Psoas muscle (tissue), 8 donors: ENCODE measurements at places on chromosomes 3 and 15. TPM values are rescaled to one million over a fixed set of nuclear protein-coding genes. Genes with fewer than 3 reads are reported as not detected.

The MYH15 gene
- 0.30 TPM for total RNA-seq

GRCh38 chr15:101538996-101539395, 49.5 kb upstream of the PCSK6 start:
- H3K4me1 ChIP-seq: no peaks in the 10 kb centered on the region
- H3K27ac ChIP-seq: no peak overlapping the region
- no peaks in the 10 kb centered on the region for H3K36me3 ChIP-seq
- no peak for DNase-seq
- no peaks in the 10 kb centered on the region for H3K27me3 ChIP-seq

- no peaks in the 10 kb centered on the region for H3K27me3 ChIP-seq
- no peaks in the 10 kb centered on the region for H3K36me3 ChIP-seq
- H3K27ac ChIP-seq: no peak overlapping the region
- no peaks in the 10 kb centered on the region for H3K4me1 ChIP-seq
Measured at GRCh38 chr3:31696009-31696297, 163.2 kb downstream of the STT3B start.

- no peak overlapping the region for H3K27ac ChIP-seq
- no peaks in the 10 kb centered on the region for H3K27me3 ChIP-seq
- no peaks in the 10 kb centered on the region for H3K36me3 ChIP-seq
- no peak overlapping the region for H3K4me3 ChIP-seq
Measured at GRCh38 chr3:160945336-160945735, 159.8 kb downstream of the B3GALNT1 start.

The PLXNB1 gene
- total RNA-seq: 2.5 TPM

GRCh38 chr3:32556332-32556731, 14.3 kb downstream of the DYNC1LI1 start:
- H3K36me3 ChIP-seq: no peaks in the 10 kb centered on the region
- H3K4me3 ChIP-seq: no peak overlapping the region
- H3K4me1 ChIP-seq: peaks cover 11% of the 10 kb centered on the region
- no peaks in the 10 kb centered on the region for H3K27me3 ChIP-seq
- H3K27ac ChIP-seq: no peak overlapping the region
